IMR-90 (cell line): ENCODE measurements at places on chromosomes 6 and 20. TPM values are rescaled to one million over a fixed set of nuclear protein-coding genes. Genes with fewer than 3 reads are reported as not detected.
A peak's percentile ranks its signal among the peaks of the same experiment; 100 is the strongest.

Gene HCRTR2
- under 0.01 TPM in 1 of 2 replicates, not detected in the other for total RNA-seq

Gene C6orf132
- 0.72 and 1.1 TPM in 2 replicates for total RNA-seq

GRCh38 chr6:157273756-157274470, 49.4 kb downstream of the TMEM242 start:
- peak; percentile 9 for DNase-seq
- H3K27ac ChIP-seq = no peak overlapping the region; the same call in 1 of the 2 replicates
- H3K4me1 ChIP-seq = peaks cover 8% of the 10 kb centered on the region
- no peaks in the 10 kb centered on the region for H3K36me3 ChIP-seq
- no peaks in the 10 kb centered on the region for H3K27me3 ChIP-seq

- DNase-seq = no peak
- H3K27ac ChIP-seq = no peak overlapping the region
- peaks cover 6% of the 10 kb centered on the region for H3K4me1 ChIP-seq
- no peak overlapping the region for H3K4me3 ChIP-seq
These were observed 58.4 kb upstream of the IER3 start for GRCh38 chr6:30802731-30803130.

DNA sequence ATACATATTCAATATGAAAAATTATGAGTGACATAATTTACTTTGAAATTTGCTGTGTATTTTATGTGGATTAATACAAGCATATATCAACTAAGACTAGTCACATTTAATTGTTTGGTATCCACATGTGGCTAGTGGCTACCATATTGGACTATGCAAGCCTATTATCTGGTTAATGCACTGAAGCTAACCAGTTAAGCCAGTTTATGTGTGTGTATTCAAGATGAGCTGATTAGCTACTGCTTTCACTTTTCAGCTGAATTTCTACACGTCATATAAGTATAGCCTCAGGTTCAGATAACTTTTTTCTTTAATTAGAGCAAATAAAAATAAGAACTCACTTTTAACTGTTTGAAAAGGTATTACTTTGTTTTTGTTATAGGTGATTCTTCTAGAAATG, 903.7 kb downstream of the TFAP2A start:
- no peak for DNase-seq
- peaks cover 6% of the 10 kb centered on the region for H3K4me1 ChIP-seq
- H3K4me3 ChIP-seq = no peak overlapping the region
- H3K36me3 ChIP-seq = no peaks in the 10 kb centered on the region
- no peaks in the 10 kb centered on the region for H3K27me3 ChIP-seq
